Stomach (tissue), 19 donors: ENCODE measurements at places on chromosomes 2 and 18. TPM values are rescaled to one million over a fixed set of nuclear protein-coding genes. Genes with fewer than 3 reads are reported as not detected.

LONRF2 gene
- 6.5 TPM for total RNA-seq

B4GALT6 gene
- 8.4 TPM for total RNA-seq

DNA sequence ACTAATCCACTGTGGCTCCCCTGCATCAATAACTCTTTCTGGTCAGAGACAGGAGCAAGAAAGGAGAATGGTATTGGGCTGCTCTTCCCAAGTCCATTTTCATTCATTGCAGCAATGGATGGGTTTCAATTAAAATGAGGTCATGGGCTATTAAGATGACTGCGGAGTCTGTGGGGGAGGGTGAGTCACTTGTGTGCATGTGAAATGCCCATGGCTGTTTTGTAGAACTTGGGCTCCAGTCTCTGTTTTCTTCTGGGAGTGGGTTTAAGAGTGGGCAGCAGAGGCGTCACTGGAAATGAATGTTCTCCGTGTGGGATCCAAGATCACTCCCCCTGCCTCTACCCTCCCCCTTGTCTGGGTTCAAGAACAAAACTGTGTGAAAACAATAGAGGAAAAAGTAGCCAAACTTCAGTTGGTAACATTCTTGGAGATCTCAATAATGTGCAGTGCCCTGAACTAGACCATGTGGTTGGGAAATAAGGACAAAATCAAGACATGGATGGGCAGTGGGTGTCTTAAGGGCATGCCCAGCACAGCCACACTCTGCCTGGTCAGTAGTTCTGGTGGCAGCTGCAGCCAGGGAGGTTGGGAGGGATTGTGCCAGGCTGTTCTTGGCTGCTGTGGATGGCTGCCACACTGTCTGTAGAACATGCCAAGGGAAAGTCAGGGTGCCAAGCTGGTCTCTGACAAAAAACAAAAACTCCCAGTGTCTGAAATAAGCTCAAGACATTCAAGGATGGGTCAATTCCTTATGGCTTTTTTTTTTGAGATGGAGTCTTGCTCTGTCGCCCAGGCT lies 68.2 kb upstream of the CXCR4 start:
- H3K27ac ChIP-seq, result no peak overlapping the region
- no peak overlapping the region for H3K4me3 ChIP-seq
- no peaks in the 10 kb centered on the region for H3K27me3 ChIP-seq

UGT1A1 gene
- total RNA-seq, result 5.8 TPM

CDK15 gene
- 24.1 TPM for total RNA-seq

TBC1D8 gene
- 120 TPM for total RNA-seq

DNA sequence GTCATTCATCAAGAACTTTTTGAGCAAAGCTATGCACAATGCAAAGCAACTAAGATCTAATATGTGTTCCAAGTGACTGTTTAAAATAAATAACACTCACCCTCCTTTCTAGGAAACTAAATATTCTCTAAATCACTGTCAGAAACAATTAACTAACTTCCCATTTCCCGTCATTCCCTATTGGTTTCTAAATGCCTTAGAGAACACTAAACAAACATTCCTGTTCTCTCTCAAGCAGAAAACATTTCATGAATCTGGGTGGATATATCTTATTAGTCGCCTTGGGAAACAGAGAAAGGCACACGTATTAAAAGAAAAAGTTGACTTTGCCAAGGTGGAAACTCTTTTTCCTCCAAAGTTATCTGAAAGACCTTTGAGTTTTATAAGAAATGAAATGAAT lies 735.2 kb downstream of the MBD2 start:
- no peak overlapping the region for H3K4me3 ChIP-seq
- H3K27ac ChIP-seq, result no peak overlapping the region
- H3K27me3 ChIP-seq, result no peaks in the 10 kb centered on the region

DNA sequence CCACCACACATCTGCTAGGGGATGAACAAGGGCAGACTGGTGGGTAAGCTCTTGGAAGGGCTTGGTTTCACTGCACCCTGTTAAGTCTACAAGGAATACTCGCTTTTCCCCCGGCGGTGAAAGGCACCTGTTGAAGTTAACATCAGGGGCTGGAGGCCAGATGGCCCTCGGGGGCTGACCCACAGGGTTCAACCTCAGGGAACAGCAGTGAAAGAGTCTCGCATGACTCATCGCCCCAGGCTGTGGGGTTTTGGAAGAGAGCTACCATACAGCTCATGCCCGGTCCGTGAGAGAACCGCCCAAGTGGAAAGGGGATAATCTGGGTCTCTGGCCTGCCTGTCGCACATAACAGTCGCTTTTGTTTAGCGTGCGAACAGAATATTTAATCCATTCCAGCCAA lies 748.0 kb downstream of the DPP10 start:
- H3K27ac ChIP-seq, result no peak overlapping the region
- H3K4me1 ChIP-seq, result no peaks in the 10 kb centered on the region
- H3K4me3 ChIP-seq, result no peak overlapping the region
- no peak for DNase-seq

DNA sequence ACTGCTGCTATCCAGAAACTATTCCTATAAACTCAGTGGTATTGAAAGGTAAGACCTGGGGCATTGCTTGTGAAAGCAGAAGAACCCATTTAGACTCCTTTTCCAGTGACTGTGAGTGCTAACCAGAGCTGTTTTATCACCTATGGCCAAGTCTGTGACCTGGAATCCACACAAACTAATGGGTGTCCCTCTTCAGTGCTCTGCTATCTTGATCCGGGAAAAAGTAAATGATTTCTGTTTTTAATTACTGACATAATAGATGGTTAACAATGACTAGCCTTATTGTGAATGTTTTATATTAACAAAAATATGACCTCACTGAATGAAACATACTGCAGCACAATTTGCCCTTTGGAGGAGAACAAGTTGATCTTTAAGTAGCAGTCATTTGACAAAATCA lies 251.6 kb upstream of the MC4R start:
- H3K4me3 ChIP-seq, result no peak overlapping the region
- H3K27me3 ChIP-seq, result no peaks in the 10 kb centered on the region
- no peaks in the 10 kb centered on the region for H3K4me1 ChIP-seq

HNMT gene
- total RNA-seq, result 145 TPM

- peak; percentile 9 for DNase-seq
- no peak overlapping the region for H3K27ac ChIP-seq
- H3K36me3 ChIP-seq, result peaks cover 4% of the 10 kb centered on the region
- no peaks in the 10 kb centered on the region for H3K4me1 ChIP-seq
- no peak overlapping the region for H3K4me3 ChIP-seq
- H3K27me3 ChIP-seq, result no peaks in the 10 kb centered on the region
These were observed 35.7 kb downstream of the RTTN start for GRCh38 chr18:70169747-70170146.

GRCh38 chr2:112010751-112011150 lies 44.3 kb upstream of the TMEM87B start:
- peaks cover 60% of the 10 kb centered on the region for H3K36me3 ChIP-seq
- DNase-seq, result no peak
- H3K4me1 ChIP-seq, result peaks cover 9% of the 10 kb centered on the region
- H3K4me3 ChIP-seq, result no peak overlapping the region
- no peaks in the 10 kb centered on the region for H3K27me3 ChIP-seq

LYPD6 gene
- 9.7 TPM for total RNA-seq

- H3K36me3 ChIP-seq, result no peaks in the 10 kb centered on the region
- DNase-seq, result no peak
- H3K4me1 ChIP-seq, result peaks cover 6% of the 10 kb centered on the region
- no peak overlapping the region for H3K27ac ChIP-seq
- H3K4me3 ChIP-seq, result no peak overlapping the region
These were observed 84.5 kb downstream of the CELF4 start for GRCh38 chr18:37481072-37481471.
